ENCODE measurements at places on chromosomes 5 and 9. TPM values are rescaled to one million over a fixed set of nuclear protein-coding genes. Genes with fewer than 3 reads are reported as not detected.

DNA sequence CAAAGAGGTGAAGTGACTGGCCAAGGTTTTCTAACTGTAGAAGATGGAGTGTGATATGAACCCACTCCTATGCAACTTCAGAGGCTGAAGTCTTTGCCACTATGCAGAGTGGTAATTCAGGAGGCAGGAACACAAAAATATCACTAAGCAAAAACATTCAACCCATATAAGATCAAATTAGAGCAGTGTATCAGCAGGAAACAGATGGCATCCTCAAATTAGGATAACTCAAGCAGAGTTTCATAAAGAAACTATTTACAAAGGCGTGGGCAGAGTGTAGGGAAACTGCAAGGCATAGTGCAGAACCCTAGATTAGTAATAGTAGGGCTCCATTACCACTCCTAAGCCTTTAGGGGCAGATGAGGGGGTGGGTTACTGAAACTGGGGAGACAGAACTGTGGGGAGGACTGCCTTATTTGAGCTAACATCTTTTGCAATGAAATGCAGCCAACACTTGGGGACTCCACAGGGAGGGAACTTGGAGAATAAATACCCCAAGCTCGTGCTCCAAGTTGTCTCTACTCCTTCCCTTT, 72.2 kb downstream of the PTTG1 start:
- no peak for DNase-seq

Gene C1QTNF2
- total RNA-seq, result 1.3 TPM

DNA sequence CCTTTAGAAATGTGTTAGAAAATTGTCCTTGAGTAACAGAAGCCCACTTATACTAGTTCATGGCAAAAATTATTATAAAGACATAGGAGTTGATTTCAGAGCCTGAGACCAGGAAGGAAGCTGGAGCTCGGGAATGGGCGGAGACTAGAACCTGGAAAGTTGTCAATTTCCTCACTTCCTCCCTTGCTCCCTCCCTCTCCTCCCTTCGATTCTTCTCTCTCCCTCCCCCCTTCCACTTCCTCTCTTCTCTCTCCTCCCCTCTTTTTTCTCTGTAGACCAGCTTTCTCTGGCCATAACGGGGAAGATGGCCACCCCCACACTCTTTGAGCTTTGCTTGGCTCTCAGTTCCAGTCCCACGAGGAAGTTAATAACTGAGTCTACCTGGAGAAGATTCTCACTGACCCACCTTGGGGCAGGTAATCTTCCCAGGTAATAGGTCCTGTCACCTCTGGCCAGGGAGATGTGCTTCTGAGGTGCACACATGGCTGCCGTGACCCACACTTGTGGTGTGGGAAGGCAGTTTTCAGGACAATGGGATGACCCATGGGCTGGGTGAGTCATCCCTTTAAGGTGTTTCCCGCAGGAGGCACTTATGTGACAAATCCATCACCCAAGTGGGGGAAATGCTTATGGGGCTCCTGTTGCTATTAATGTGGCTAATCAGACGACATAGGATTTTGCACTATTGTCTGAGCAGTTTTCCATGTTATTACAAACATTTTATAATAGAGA, 78.7 kb downstream of the HSPA4 start:
- peak; percentile 39 for DNase-seq

DNA sequence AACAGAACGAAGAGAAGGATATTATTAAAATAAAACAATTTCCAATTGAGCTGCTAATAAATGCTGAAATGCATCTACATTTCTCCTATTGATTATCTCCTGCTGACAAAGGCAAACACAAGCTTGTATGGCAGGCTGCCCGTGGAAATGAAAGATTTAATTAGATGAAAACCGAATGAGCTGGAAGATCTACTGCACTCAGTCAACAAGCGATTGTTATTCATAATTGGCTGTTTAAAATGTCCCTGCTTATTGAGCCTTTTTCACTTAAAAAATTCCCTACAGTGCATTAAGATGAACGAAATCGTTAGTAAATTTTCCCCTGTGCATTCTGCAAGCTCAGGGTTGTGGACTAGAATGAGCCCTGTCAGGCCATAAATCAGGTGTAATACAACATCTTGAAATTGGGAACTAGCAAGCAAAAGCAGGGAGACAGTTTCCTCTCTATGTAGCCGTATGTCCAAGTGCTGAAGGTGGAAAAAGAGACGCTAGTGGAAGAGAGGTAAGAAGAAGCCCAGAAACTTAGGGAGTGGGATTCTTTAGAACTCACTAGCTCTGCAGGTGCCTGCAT, 28.5 kb upstream of the KIF4B start:
- no peak for DNase-seq

Gene PDGFRB
- total RNA-seq, result 54.6 TPM

- DNase-seq, result no peak
Observed at GRCh38 chr9:88998503-88998902, 7.2 kb downstream of the S1PR3 start.

GRCh38 chr5:6220346-6221088, 157.8 kb downstream of the MED10 start:
- DNase-seq, result no peak

- no peak for DNase-seq
Observed at GRCh38 chr9:83006378-83006777, 56.6 kb downstream of the RASEF start.

DNA sequence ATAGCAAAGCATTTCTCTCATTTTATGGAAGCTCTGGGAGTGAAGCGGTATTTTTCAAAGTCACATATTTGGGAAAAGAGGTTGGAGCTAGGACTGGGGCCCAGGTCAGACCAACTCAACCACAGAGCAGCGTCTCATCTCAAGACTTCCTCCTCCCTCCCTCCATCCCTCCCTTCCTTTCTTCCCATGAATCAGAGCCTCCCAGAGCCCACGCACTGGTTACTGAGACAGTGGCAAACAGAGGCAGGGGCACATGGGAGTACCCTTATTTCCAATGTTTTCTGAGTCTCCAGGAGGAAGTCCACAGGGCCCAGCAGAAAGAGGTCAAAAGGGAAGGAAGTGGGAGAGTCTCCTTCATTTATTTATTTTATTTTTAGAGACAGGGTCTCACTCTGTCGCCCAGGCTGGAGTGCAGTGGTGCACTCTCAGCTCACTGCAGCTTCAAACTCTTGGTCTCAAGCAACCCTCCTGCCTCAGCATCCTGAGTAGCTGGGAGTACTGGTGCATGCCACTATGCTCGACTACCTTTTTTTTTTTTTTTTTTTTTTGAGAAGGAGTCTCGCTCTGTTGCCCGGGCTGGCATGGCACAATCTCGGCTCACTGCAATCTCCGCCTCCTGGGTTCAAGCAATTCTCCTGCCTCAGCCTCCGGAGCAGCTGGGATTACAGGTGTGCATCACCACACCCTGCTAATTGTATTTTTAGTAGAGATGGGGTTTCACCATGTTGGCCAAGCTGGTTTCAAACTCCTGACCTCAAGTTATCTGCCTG, 52.5 kb upstream of the CDKN2AIPNL start:
- peak; percentile 39 for DNase-seq

Data from cardiac septum (tissue), 1 donor.